ENCODE measurements at places on chromosomes 7 and 10.

DNA sequence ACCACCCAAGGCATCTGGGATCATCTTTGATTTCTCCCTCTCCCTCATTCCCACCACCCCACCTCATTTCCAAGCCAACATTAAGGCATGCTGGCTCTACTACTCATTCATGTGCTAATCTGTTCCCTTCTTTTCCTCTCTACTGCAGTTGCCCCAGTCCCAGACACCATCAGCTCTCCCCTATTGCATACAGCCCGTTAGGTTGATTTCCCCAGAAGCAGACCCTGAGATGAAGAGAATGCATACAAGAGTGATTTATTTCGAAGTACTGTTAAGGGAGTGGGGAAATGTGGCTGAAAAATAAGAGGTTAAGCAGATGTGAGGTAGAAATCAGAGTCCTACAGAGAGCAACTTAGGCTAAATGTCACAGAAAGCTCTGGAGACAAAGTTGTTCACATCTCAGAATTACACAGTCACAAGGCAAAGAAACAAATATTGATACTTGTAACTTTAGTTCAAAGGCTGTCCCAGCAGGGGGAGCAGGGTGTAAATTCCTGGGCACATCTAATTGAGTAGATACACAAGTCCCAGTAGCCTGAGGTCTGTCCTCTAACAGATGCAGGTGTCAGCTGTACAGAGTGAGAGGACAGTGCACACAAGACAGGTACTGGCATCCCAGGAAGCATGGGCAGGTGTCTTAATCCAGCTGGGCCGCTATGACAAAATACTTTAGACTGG lies 20.9 kb downstream of the AKR1D1 start:
- no peak for DNase-seq

DNA sequence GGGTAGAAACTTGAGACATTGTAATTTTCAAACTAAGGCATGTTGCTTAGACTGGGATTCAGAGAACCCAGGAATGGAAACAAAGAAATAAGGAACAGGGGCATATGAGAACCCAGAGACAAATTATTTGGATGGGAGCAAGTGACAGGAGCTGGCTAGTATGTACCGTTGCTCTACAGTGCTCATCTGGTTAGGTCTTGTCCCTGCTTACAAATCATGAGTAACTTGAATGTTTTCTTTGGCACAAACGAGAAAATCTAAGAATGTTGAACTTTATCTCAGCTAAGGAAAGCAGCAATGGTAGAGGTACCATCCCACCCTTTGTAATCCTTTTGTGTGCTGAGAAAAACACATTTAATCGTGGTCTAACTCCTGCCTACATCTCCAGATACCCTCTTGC lies 116.0 kb upstream of the IMMP2L start:
- no peak for DNase-seq

- peak; percentile 32 for DNase-seq
These were observed 510 bp downstream of the ZSWIM8 start for GRCh38 chr10:73785721-73786511.

- no peak for DNase-seq
These were observed 52.9 kb downstream of the BTAF1 start for GRCh38 chr10:91976317-91977051.

DNA sequence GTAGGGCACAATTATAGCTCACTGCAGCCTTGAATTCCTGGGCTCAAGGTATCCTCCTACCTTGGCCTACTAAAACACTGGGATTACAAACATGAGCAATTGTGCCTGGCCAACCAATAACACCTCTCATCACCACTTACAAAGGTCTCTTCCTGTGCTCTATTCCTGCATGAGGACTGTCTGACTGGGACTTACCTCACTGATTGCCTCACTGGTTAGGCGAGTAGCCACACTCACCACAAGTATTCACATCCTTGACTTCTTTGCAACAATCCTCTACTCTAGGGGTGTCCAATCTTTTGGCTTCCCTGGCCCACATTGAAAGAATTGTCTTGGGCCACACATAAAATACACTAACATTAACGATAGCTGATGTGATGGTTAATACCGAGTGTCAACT lies 22.6 kb upstream of the PDIA4 start:
- no peak for DNase-seq

GRCh38 chr7:27925573-27926201 lies 185.7 kb downstream of the TAX1BP1 start:
- no peak for DNase-seq

DNA sequence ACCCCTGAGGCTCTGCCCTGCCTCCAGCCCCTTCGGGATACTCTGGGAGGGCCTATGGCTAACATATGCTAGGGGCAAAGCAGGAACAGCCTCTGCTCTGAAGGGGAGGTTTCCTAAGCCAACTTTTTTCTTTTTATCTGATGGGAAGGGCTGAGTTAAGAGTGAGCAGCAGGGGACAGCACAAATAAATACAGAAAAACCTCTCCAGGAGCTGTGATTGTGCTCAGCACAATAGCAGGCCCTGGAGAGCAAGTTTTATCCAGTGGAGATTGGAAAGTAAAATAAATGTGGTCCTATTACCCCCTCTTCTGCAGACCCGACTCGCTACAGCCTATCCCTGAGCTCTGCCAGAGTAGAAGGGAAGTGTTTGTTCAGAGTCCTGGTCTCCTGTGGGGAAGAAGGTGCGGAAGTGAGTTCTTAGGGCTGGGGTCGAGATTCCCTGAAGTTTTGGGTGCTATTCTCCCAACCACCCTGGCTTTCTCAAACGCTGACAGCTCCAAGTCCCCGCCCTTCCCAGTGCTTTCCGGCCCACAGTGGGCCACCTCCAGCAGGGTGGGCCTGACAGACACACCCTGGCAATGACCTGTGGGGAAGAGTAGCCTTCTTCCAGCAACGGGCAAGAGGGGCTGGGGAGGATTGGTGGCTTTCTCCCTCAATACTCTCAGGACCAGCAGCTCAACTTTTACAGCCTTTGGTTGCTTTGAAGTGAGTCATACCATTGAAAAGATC lies 23.0 kb upstream of the AFAP1L2 start:
- DNase-seq: no peak

- no peak for DNase-seq
These were observed 761.5 kb upstream of the POM121L12 start for GRCh38 chr7:52273685-52274610.

- DNase-seq: no peak
These were observed 751.9 kb upstream of the POT1 start for GRCh38 chr7:125681508-125681907.

Data from activated CD4-positive, CD25-positive, alpha-beta regulatory T cell (primary cell).